ENCODE measurements at places on chromosomes 3 and 15. TPM values are rescaled to one million over a fixed set of nuclear protein-coding genes. Genes with fewer than 3 reads are reported as not detected.
A peak's percentile ranks its signal among the peaks of the same experiment; 100 is the strongest.

- DNase-seq = no peak
Measured at GRCh38 chr3:135310317-135310716, 515.3 kb downstream of the EPHB1 start.

DNA sequence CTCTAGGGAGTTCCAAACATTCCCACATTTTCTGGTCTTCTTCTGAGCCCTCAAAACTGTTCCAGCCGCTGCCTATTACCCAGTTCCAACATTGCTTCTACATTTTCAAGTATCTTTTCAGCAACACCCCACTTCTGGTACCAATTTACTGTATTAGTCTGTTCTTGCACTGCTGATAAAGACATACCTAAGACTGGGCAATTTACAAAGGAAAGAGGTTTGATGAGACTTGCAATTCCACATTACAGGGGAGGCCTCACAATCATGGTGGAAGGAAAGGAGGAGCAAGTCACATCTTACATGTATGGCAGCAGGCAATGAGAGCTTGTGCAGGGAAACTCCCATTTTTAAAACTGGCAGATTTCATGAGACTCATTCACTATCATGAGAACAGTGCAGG is 629.1 kb upstream of the NR2F2 start:
- DNase-seq = no peak

Gene SCG5
- total RNA-seq = not detected

DNA sequence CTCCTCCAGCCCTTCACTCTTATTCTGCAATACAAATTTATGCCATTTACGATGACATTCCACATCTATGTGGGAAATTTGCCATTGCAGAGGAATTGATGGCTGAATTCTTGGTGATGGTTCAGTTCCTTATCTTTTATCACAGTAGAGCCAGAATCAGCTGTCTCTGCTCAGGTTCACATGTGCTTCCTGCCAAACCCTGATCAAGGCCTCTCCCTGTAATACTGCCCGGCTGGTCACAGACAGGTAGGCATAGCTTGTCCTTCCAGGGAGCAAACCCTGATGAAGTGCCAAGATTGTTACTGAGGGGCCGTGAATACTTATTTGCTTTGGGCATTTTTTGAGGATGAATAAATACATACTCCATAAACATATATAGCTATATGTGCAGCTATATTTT is 450.0 kb downstream of the NSUN3 start:
- DNase-seq = no peak

DNA sequence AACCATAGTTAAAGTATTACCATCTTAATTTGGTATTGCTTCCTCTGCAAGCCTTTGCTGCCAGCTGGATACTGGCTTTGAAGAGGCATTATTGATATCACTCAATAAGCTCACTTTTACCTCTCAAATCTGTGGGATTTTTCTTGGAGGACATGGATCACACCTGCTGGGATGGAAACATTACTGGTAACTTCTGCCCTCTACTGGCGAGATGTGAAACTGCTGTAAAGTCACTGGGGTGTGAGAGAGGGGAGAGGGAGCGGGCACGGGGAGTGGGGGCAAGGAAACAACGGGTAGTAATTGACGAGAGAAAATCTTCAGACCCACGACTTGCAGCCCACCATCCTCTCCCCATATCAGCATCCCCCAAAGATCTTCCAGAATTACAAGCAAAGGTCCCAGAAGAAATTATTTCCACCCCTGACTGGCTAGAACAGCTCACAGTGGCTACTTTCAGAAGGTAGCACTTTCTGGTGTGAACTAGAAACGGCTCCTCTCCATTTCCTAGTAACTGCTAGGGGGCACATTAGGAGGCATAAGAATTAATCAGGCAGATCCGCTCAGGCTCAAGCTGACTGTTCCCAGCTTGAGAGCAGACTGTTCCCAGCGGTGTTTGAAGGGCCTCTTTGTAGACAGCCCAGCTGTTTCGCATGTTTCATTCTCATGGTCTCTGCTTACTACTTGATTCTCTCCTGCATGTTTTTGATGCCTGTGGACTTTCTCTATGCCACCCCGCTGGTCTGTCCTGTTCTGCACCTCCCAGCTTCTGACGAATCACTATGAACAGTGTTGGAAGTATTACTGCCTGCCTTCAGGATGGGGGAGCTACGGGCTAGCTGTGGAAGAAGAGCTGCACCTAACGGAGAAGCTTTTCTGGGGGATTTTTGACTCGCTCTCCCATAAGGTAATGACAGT is 230.4 kb upstream of the CHRM5 start:
- DNase-seq = no peak

DNA sequence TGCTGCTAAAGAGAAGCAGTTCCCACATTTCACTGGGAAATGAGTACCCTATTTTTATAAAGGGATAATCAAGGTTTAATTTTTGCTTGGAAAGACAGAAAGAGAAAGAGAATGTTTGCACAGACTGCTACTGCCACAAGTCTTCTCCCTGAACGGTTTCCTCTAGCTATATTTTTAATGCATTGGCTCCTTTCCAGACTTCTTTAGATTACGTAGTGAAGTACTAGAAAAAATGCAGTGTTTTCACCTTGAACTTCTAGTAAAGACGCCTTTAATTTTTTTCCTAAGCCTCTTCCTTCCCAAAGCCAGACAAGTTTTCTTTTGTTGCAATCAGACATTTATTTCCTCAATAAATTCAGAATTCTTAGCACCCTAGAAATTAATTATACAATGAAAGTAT is 248.3 kb upstream of the CCDC54 start:
- DNase-seq = no peak

Gene HDC
- not detected for total RNA-seq

DNA sequence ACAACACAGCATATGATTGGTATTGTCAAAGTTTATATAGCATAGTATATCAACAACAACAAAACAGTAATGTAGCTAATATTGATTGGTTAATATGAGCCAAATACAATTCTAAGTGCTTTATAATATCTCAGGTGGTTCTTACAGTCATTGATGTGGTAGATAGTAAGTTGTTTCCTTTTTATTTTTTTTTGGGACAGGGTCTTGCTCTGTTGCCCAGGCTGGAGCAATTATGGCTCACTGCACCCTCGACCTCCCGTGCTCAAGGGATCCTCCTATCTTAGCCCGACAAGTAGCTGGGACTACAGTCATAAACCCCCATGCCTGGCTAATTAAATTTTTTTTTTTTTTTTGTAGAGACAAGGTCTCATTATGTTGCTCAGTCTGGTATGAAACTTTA is 2.7 kb downstream of the RNF13 start:
- DNase-seq = no peak

DNA sequence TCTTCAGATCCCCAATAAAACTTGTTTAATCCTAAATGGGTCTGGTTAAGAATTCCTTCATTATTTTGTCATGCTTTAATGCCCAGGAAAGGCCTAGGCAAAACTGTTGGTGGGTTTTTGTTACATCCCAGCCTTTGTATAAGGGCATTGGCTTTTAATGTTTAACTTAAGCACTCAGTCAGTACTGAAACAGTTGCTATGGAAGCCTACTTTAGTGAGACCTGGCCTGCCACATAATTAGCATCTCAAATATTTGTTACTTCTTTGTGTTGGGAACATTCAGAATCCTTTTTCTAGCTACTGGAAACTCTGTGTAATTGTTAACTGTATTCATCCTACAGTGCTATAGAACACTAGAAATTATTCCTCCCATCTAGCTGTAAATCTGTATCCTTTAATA is 369.6 kb upstream of the ATP10A start:
- no peak for DNase-seq

DNA sequence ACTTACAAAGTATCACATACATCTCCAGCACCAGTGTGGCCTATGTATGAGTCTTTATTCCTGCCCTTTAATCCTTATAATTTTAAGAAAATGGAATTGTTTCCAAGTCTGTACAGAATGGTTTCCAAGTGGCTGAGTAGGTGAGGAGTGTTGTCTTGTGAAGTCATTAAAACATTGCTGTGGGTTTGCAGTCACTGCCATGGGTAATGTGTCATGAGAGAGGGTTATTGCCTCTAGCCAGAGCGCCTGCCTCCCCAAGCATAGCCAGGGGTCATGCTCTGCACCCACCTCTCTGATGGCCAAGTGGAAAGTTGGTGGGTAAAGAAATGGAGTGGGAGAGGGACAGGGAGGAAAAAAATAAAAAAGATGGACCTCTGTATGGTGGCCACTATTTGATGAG is 25.3 kb downstream of the TRAK1 start:
- no peak for DNase-seq

Gene IL17RD
- total RNA-seq = 2.1 TPM

Gene PPP1R14D
- not detected for total RNA-seq

GRCh38 chr3:49470714-49471420 is 800 bp downstream of the DAG1 start:
- no peak for DNase-seq

DNA sequence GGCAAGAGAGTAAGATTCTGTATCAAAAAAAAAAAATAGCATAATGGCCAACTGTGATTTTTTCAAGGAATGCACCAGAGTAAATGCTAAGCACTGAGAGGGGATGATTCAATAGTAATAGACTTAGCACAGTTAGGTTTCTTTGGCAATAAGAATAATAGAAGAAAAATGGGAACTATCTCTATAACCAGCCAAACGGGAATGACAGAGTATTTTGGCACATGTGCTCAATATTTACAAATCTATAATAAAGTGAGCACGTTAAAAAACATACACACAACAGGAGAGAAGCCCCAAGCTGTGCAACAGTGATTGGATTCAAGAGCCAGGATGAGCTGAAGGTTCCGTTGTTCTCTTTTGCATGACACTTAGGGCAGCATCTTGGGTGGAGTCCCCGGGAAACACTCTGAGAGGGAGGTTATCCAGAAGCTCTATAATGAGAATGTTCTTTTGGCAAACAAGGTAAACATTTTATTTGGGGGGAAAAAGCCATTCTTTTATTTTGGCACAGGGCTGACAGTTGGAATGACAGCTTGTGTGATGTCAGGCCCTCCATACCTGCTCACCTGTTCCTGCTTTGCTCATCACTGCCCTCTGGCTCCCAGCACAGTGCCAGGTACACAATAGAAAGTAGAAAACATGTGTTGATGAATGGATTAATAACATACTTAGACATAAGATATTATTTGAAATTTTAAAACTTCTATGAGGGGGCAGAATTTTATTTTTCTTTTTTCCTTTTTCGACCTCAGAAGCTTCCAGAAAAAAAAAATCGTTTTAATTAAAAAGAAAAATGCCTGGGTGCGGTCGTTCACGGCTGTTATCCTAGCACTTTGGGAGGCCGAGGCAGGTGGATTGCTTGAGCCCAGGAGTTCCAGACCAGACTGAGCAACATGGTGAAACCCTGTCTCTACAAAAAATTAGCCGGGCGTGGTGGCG is 44.0 kb upstream of the MUC4 start:
- DNase-seq = no peak

GRCh38 chr3:171225165-171225564 is 198.6 kb upstream of the SLC2A2 start:
- DNase-seq = no peak

- no peak for DNase-seq
Measured at GRCh38 chr3:78398401-78398800, 1358.5 kb downstream of the ROBO2 start.

DNA sequence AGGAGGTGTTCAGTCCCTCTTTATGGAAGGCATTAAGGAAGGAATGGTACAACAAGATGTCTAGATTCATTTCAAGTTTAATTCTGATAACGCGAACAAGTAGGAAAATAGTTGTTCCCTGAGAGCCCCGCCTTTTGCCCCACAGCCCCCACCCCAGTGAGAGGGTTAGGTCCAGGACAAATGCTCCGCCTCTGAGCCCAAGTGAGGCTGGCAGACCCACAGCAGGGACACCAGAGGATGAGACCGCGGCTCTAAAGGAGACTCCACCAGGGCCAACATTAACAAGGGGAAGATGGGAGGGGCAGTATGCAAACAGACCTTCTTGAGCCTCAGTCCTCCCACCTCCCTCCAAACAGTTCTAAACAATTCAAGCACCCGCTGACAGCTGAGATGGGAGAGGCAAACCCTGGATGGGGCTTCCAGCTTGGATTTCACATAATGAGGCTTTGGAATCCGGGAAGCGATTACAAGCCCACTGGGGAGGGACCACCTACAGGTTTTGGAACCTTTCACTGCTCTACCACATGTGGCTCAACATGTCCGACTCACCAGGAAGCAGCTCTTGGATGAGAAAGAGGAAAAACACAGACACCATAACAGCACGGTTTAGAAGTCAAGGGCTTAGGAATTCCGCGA is 42.9 kb upstream of the IREB2 start:
- no peak for DNase-seq

Gene TMIE
- not detected for total RNA-seq

- DNase-seq = no peak
Measured at GRCh38 chr15:75163150-75163564, 38.5 kb upstream of the C15orf39 start.

Gene ABI3BP
- total RNA-seq = 46.7 TPM

DNA sequence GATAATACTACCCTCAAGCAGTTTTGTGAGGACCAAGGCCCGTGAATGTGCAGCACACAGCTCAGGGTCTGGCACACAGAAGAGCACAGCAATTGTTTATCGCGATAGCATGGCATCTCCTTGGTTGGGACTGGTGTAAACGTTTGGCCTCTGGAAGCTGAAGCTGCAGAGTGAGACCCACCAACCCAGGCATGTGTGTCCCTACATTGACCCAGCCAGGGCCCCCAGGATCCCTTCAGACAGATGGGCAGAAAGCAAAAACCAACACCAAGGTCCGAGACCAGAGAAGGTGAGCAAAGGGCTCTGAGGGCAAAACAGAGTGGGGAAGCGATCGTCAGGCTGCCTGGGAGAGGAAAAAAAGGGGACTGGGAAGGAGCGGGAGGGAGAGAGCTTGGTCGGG is 12.6 kb upstream of the PSTPIP1 start:
- DNase-seq = no peak

- no peak for DNase-seq
Measured at GRCh38 chr15:77836121-77836692, 203.5 kb upstream of the LINGO1 start.

- peak; percentile 67 for DNase-seq
Measured at GRCh38 chr3:101036213-101036618, 43.0 kb upstream of the ABI3BP start.

DNA sequence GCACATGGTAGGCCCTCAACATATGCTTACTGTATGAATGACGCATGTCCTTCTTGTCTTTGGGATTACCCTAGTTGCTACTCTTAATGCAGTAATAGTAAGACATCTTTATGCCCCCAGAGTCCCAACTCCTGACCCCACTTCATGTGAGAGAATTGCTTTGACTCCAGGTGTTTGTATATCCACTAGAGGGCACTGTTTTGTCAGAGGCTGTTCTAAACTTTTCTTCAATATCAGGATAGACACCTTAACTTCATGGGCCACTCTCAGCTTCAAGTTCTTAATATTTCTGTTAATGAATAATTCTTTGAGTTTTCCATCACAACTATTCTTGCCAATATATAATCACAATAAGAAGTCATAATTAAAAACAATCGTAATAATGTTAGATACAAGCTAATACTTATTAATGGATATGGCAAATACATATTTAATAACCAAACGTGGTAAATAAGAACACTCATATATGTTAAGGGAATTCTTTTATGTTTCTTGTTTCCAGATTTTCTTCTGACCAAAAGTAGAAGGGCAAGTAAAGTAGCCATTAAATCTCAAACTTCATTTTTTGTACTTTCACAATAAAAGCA is 337.2 kb upstream of the DNAJC19 start:
- no peak for DNase-seq

- no peak for DNase-seq
Measured at GRCh38 chr15:57705746-57706404, 639 bp upstream of the POLR2M start.

Gene DNAJC17
- total RNA-seq = 15.7 TPM

Gene TMEM45A
- 13.5 TPM for total RNA-seq
